Testis (tissue), 5 donors: ENCODE measurements at places on chromosomes 1 and 21. TPM values are rescaled to one million over a fixed set of nuclear protein-coding genes. Genes with fewer than 3 reads are reported as not detected.

The LDLRAD1 gene
- 1.2 TPM for total RNA-seq

The ABCG1 gene
- 4.6 TPM for total RNA-seq

GRCh38 chr1:160408864-160409263, 8.5 kb downstream of the VANGL2 start:
- H3K36me3 ChIP-seq: no peaks in the 10 kb centered on the region
- no peak overlapping the region for H3K27ac ChIP-seq
- H3K27me3 ChIP-seq: no peaks in the 10 kb centered on the region
- no peaks in the 10 kb centered on the region for H3K4me1 ChIP-seq
- H3K4me3 ChIP-seq: no peak overlapping the region
- DNase-seq: no peak

GRCh38 chr1:214557952-214558735, 6.7 kb upstream of the PTPN14 start:
- H3K27ac ChIP-seq: no peak overlapping the region
- H3K4me1 ChIP-seq: no peaks in the 10 kb centered on the region
- H3K27me3 ChIP-seq: no peaks in the 10 kb centered on the region
- no peak for DNase-seq
